ENCODE measurements at places on chromosomes 13 and 19.

- peak; percentile 59 for DNase-seq
These were observed 611.4 kb downstream of the PCDH9 start for GRCh38 chr13:66618702-66619101.

- DNase-seq = no peak
These were observed 304.5 kb downstream of the KCNRG start for GRCh38 chr13:50319635-50320255.

DNA sequence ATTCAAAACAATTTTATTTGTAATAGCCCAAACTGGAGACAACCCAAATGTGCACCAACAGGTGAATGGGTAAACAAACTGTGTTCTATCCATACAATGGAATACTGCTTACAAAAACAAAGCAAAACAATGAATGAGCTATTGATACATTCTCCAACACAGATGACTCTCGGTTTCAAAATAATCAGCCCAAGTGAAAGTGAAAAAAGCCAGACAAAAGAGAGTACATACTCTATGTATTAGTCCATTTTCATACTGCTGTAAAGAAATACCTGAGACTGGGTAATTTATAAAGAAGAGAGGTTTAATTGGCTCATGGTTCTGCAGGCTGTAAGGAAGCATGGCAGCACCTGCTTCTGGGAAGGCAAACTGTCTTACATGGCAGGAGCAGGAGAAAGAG is 65.2 kb upstream of the LRCH1 start:
- no peak for DNase-seq

GRCh38 chr19:3149526-3150505 is 14.0 kb downstream of the GNA15 start:
- no peak for DNase-seq

DNA sequence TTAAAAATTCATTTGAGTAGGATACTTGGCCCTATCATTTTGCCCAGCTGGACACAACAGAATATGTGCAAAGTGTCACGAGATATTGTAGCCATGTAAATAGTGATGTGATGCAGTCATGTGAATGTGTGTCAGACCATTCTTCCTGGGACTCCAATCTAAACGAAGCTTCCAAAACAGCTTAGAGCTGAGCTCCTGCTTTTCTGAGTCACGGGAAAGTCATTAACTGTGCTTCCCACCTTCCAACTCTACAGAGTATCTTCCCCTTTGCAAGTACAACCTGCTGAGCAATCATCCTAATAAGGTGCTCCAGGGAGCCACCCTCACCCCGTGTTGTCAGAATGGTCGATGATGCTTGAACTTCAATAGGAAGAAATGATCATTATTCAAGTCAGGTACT is 294.7 kb downstream of the MYO16 start:
- DNase-seq = no peak

- DNase-seq = no peak
These were observed 8.4 kb upstream of the SIGLEC6 start for GRCh38 chr19:51539821-51540366.

DNA sequence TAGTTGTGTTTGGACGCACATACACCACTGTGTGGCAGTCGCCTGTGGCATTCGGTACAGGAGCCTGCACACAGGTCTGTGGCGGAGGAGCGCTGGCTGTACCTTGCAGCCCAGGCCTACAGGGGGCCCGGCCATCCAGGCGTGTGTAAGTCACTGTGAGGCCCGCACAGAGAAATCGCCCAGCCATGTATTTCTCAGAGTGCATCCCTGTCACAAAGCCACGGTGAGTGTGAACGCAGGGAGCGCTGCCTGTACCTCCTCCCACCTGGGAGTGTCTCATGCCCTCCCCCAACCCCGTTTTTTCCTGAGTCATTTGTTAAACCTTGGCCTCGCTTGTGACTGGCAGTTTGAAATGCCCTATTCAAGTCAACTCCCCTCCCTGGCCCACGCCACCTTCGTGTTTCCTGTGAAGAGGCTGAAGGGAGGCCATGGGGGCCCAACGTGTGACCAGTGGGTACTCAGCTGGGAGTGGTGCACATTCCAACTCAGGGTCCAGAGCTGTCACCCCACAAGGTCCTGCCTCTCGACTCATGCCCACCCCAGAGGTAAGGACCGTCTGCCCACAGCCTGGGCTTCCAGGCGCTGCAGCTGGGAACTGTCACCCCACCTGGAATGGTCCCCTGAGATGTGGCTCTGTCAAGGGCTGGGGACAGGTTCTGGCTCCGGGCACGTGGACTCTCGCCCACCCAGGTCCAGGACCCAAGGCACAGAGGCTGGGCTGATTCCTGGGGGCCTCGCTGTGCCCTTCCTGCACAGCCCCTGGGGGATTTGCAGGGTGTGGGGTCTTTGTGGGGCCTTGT is 11.6 kb upstream of the RASA3 start:
- DNase-seq = peak; percentile 30

DNA sequence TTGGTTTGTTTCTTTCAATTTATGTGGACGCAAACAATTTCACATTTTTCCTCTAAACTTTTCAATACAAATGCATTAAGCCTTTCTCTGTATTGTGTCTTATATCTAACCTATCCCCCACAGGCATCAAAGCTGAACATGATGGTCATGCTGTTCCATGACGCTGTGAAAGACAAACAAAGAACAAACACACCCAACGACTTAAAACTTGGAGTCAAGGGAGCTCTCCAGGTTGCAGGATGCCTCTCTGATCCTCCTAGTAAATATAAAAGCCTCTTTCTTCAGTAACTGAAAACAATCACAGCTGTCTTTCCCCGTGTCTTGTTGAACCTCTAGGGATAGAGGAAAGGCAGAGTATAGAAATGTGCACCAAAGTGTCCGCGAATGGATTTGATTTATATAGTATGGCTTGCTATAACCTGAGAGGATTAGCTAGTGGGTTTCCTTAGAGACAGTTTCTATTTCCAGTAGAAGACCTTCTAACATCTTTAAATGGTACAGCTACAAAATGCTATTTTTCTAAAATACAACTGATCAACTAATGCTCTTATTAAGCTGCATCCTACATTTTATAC is 43.1 kb downstream of the PCDH9 start:
- DNase-seq = peak; percentile 93

DNA sequence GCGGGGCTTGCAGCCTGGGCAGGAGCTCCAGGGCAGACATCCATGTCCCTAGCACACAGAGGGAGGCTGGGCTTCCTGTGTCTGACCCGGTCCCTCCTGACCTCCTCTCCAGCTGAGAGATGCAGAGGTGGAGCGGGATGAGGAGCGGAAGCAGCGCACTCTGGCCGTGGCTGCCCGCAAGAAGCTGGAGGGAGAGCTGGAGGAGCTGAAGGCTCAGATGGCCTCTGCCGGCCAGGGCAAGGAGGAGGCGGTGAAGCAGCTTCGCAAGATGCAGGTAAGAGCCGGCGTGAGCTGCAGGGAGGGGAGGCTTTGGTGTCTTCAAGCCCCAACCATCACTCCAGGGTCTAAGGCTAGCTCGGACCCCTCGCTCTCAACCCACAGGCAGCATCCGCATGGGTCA is 38.4 kb downstream of the KCNC3 start:
- no peak for DNase-seq

DNA sequence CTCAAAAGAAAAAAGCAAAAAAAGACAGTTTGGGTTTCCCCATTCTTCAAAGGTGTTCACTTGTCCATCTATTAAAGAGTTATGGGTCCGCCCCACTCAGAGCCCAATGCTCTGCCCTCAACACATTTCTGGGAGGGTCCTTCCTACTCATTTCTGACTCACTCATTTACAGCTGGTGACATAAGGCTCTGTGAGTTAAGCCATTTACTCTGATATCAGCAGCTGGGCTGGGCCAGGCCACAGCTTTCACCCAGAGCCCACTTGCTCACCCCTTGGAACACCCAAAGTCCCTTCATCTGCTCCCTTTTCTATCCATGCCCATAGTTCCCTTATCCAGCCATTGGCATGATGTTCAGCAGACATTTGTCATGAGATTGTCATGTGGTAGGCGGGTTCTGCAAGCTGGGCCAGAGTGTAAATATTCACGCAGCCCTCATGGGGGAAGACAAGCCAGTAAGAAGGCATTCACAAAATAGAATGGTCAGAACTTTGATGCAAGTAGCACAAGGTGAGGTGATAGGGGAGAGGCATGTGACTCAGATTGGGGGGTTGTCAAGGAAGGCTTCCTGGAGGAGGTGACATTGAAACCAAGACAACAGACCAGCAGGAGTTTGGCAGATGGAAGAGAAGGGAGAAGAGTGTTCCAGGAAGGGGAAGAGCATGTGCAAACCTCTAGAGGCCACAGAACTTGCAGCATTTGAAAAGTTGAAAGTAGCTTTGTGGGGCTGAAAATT is 5.9 kb downstream of the MAST1 start:
- no peak for DNase-seq

DNA sequence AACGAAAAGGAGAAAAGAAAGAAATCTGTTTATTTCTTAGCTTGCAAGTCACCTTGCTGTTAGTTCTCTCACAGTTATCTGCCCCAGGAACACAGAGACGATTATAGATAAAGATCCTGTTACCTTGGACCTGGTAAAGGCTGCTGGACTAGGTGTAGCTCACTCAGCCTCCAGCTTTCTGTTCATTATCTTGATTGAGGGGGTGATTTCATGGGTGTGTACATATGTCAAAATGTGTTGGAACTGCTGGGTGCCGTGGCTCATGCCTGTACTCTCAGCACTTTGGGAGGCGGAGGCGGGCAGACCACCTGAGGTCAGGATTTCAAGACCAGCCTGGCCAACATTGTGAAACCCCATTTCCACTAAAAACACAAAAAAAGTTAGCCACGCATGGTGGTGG is 27.9 kb downstream of the CERS4 start:
- DNase-seq = no peak

- DNase-seq = no peak
These were observed 49.0 kb downstream of the BRD4 start for GRCh38 chr19:15283141-15283883.

DNA sequence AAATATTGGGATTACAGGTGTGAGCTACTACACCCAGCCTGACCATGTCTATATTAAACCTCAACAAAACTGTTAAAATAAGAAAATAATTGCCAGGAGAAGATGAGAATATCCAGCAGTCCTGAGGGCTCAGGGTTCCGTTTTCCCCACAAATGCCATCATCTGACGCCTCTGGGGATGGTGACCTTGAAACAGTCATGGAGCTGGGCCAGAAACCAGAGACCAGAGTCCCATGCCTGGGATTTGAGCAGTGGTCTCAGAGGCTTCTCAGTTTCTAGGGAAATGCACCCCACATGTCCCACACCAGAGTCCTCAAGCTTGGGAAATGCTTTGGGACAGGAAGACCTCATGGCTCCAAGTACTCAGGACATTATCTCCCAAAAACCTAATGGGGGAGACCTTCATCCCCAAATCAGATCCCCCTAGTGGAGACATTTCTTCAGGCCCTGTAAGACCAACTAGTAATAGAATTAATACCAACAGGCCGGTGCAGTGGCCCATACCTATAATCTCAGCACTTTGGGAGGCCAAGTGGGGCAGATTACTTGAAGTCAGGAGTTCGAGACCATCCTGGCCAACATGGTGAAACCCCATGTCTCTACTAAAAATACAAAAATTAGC is 2.9 kb upstream of the MAP1S start:
- peak; percentile 14 for DNase-seq

DNA sequence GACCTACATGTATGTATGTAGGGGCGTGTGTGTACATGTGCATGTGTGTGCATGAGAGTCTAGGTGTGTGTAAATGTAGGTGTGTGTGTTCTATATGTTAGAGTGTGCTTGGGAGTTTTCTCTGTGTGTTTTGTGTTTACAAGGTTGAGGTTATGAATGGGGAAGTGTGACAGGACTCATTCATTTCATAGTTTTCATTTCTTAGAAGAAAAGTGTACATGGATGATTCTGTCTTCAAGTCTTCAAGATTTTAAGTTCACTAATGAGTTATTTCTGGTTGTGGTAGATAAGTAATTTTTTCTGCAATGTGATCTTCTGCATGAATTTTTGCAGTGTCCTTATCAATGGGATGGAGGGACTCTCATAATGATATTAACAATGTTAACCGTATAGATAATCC is 118.2 kb upstream of the SLC10A2 start:
- no peak for DNase-seq

GRCh38 chr13:73861136-73861535 is 273.1 kb downstream of the KLF12 start:
- DNase-seq = no peak

GRCh38 chr13:27792393-27793218 is at the start of gene GSX1:
Gene GSX1, plus strand, starts transcription at chr13:27792483. Its CDS starts 208 bp downstream, at chr13:27792691.
- peak; percentile 83 for DNase-seq

GRCh38 chr13:72698164-72698563 is 29.3 kb downstream of the MZT1 start:
- no peak for DNase-seq

DNA sequence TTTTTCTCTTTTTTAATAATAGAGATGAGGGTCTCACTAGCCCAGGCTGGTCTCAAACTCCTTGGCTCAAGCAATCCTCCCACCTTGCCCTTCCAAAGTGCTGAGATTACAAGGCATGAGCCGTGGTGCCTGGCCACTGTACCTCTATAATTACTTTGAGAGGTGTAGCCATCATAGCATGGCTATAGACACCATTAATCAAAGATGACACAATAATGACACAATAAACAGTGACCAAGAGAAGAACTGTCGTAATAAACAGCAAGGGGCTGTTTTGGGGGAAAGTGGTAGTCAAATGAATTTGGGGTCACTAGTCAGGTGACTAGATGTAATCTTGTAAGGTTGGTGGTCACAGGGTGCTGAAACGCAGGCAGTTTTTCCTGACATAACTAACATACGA is 30.4 kb downstream of the KLF5 start:
- DNase-seq = no peak

DNA sequence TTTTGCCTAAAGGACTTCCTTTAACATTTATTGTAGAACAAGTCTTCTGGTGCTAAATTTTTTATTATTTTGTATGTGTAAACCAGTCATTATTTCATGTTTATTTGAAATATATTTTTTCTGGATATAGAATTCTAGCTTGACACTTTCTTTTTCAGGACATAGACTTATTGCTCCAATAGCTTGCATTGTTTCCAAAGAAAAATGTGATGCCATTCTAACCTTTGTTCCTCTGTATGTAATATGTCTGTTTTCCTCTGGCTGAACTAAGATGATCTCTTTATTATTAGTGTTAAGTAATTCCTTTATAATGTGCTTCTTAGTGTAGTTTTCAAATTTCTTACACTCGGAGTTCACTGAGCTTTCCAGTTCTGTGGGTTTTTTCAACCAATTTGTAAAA is 174.1 kb upstream of the STARD13 start:
- no peak for DNase-seq

DNA sequence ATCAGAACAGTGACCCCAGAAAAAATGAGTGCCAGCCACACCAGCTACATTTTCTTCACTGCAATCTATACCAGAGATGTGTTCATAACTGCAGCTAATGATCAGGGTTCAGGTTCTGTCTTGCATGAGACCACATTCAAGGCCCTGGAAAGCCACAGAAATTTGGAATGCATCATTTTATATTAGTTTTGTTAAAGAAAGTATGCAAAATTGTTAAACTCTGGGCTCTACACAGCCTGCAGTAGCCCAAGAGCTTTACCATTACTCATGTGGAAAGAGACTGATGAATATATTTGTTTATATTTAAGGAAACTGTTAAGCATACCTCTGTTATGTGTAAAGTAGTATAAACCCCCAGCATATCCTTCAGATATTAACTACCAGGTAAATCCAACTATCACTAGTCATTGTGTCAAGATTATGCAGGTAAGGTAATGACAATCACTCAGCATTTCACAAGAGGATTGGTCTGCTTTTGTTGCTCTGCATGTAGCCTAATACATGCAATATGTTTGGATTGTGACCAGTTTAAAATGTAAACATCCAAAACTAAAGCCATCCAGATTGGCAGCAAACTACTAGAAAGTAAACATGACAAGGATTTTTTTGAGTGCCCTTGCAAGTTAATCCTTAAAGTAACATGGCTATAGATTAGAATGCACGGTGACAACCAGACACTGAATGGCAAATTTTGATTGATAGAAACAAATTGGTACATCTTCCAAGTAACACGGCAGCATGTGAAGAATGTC is 429.1 kb upstream of the ARGLU1 start:
- DNase-seq = no peak
